Hypothalamus (tissue), 51 donors: ENCODE measurements at places on chromosomes 2 and 18.

GRCh38 chr2:55418512-55419232 is 984 bp downstream of the CCDC88A start:
- no peak for DNase-seq

- DNase-seq, result peak; percentile 68
These were observed 1.1 kb upstream of the MAL start for GRCh38 chr2:95024371-95024770.

DNA sequence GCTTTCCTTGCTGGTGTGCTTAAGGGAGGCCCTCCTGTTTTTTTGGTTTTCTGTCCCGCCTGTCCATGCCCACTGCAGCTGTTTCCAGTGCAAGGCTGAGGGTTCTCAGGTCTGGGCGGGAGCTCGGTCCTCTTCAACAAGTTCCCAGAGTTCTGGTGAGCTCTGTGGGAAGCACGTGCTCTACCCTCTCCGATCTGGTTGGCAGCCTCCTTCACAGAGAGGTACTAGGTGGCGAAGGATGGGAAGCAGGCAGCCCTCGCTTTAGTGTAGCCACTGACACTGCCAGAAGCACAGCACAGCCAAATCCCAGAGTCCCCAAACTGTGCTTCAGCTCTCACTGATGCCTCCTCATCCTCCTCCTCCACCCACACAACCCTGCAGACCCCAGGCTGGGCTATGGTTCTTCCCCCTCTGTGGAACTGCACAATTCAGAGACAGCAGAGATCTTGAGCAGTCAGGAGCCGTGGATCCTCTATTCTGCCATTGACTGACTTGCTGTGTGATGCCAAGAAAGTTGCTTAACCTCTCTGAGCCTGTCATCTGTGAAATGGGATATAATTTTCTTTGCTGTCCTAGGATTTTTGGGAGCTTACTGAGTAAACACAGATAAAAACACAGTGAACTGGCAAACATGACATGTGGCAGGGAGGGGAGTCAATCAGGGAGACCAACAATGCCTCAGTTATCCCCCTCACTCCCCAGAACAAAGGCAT is 157.3 kb downstream of the MSH2 start:
- DNase-seq, result no peak

DNA sequence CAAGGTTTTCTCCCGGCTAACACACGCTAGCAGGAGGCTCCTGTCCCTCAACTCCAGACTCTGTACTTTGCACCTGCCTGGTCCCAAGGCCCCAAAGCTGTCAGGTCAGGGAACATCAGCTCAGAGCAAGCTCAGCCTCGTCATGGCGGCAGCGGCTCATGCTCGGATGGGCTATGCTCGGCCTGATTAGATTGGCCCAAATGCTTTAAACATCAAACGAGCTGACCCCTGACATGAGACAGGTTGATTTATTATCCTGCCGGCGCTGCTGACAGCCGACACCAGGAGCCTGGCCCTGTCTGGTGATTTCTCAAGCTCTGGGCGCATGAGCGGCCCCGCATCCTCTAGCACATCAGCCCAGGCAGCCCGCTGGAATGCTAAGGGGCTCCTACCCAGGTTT is 436.4 kb downstream of the EIPR1 start:
- no peak for DNase-seq

- DNase-seq, result no peak
These were observed 34.3 kb downstream of the LPIN2 start for GRCh38 chr18:2978661-2979106.

GRCh38 chr2:40797120-40797519 is 345.2 kb upstream of the SLC8A1 start:
- no peak for DNase-seq

DNA sequence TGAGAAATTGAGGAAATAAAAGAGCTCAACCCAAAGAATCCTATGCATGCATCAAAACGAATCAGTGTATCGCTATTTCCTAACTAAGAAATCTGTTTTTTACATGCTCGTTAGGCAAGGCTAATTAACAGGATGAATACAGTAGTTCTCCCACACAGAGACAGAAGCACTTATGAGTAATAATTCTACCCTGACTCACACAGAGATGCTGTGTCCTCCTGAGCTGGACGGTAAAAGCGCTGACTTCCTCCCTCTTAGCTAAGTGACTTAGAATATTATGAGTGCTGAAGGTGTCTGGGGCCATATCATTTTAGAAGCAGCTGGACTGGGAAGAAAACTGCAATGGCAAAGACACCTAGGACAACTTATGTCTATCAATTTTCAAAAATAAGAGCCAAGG is 18.5 kb downstream of the PLEKHM3 start:
- no peak for DNase-seq

- no peak for DNase-seq
These were observed 863.4 kb upstream of the KLHL29 start for GRCh38 chr2:22521620-22522019.

DNA sequence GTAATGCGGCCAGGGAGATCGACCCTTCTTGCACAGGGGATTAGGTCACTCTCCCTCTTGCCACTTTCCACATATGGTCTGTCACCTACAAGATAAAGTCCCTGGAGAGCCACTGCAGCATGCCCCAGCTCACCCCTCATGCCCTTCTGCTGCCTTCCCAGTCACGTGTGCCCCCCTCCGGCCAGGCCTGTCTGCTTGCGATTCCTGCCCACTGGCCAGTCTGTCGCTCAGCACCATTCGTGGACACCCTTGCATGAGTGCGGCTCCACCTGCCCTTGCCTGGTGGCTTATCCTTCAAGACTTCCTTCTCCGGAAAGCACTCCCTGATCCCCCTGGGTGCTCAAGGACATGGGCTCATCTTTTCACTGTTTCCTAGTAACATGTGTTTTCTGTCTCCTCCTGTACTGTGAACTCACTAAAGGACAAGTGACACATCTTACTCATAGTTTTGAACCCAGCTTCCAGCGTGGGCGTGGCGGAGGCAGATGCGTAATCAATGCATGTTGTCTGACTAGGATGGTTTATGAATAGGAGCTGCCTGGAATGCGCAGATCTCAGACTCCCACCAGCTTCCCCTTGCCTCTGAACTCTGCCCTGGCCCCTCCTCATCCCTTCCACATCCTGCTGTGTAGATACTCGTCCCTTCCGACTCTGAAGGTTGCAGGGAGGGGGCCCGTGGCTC is 7.8 kb upstream of the NT5DC4 start:
- DNase-seq, result no peak

- DNase-seq, result no peak
These were observed 1.0 kb downstream of the ZCCHC2 start for GRCh38 chr18:62523631-62524439.

DNA sequence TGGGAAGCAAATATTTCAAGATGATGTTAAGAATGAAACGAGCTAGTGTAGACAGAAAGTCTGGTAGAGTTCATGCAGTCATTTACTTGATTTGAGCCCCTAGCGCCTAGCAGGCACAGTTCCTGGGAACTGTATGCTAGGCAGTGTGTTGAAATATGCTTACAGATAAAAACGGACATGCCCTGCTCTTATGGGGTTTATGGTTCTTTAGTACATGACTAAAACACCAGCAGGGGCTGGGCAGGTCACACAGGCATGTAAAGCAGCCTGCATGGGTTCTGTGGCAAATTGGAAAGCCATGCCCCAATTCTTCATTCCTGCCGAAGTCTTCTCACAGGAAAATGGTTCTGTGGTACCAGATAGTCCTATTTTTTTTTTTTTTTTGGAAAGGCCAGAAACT is 27.3 kb upstream of the MGAT5 start:
- DNase-seq, result no peak

DNA sequence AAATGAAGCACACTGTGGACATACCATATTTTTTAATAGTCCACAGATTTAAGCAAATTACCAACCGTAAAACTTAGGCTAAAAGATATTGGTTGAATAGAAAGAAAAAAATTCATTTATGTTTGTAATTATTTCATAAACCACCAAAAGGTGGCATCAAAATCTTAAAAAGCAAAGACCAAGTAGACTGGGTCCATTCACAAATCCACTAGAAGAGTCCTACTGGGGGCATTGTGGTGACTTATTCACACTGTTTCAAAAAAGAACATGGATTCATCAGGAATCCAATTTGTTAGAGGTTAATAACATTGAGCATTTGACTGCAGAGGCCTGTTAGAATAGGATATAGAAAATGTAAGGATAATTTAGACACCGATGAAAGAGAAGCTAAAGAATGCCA is 194.9 kb upstream of the KYNU start:
- DNase-seq, result no peak

DNA sequence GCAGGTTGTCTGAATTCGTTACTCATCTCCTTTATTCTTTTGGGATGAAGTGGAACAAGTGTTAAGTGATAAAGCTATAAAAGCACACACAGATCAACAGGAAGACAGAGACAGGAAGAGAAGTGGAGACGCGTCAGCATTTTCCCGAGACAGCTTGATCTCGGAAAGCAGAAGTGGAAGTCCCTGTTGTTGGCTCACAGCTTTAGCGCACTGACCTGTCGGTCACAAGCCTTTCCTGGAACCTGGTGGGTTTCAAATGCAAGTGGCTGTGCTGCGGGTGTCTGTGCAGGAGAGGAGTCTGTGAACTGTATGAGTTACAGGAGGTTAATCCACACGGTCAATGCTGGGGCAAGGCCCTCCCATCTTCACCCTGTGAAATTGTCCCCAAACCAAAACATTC is 116.6 kb upstream of the PELI1 start:
- peak; percentile 8 for DNase-seq

DNA sequence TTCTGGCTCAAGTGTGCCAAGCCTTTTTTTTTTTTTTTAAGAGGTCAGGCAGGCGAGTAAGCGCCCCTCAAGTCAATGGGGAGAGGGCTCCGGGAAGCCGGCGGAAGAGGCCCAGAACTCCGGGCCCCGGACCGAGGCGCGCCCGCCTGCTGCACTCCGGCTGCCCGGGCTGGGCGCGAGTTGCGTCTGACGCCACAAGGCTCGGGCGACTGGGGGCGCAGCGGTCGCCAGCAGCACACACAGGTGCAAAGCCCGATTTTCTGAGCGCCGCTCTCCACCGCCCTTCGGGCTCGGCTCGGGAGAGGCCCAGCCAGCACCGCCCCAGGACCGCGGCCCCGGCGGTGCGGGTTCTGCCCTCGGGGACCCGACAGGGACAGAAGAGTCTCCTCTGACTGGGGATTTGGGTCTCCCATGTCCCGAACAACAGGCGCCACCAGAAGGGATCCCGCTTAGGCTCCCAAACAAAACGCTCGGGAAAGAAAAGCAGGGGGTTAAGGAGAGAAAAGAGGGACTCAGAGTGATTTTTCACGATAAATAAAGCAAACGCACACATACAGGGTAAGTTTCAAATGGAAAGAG is 787 bp downstream of the ERBB4 start:
- peak; percentile 33 for DNase-seq

GRCh38 chr2:192327576-192327975 is 132.8 kb upstream of the TMEFF2 start:
- no peak for DNase-seq

DNA sequence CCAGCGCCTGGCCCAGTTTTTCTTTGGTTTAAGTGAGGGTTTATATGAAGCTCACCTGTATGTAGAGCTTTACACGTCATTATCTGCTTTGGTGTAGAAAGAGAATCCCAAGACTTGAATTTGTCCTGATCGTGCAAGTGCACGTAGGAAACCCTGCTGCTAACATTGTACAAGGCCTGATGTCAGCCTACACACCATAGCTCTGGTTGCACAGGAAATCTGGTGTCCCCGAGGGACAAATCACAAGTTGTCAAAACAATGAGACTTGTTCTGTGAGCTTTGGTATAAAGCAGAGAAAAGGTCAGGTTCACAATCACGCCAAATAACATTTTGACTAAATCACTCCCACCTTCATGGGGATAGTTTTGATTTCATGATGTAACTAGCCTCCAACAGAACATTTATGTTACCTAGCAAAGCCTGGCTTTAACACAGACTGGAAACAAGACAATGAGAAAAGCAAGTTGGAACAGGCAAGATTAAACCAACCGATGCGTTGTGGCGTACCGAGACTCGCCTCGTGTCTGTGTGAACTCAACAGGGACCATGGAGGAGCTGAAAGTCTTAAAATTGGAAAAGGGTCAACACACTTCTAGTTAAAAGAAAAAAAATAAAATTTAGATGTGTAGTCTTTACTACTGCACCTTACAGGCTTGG is 41.4 kb downstream of the ZAP70 start:
- no peak for DNase-seq

- no peak for DNase-seq
These were observed 302.4 kb downstream of the PLCL1 start for GRCh38 chr2:198106621-198107385.
